ENCODE measurements at places on chromosomes 4 and X. TPM values are rescaled to one million over a fixed set of nuclear protein-coding genes. Genes with fewer than 3 reads are reported as not detected.

FATE1 gene
- polyA plus RNA-seq = not detected

GABRG1 gene
- polyA plus RNA-seq = not detected

GRCh38 chr4:8387615-8388527 lies 52.7 kb downstream of the ACOX3 start:
- no peak for DNase-seq

- no peak for DNase-seq
Observed at GRCh38 chr4:40363382-40363920, 28.3 kb downstream of the CHRNA9 start.

DNA sequence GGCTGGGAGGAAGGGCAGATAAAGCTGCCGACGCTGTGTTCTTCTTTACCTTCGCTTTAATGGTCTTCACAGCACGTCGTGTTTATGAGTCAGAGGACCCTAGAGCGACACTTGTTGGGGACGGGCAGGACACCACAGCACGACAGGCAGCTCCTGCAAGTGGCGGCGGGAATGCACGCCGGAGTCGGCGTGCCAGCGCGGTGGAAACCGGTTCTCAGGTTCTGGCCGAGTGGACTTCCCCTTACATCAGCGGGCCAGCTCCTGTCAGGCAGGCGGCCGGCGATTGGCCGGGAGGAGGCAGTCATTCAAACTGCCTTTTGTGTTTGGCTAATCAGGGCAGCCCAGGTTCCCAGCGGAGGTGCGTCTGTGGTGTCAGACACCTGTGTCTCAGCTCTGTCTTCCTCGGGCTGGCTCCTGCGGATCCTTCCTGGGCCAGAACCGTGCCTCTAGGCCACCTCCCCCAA lies 150.9 kb downstream of the SHROOM3 start:
- no peak for DNase-seq

- DNase-seq = no peak
Observed at GRCh38 chr4:11881364-11881763, 452.7 kb upstream of the HS3ST1 start.

- DNase-seq = no peak
Observed at GRCh38 chr4:80255329-80256095, 11.0 kb upstream of the FGF5 start.

- DNase-seq = no peak
Observed at GRCh38 chr4:3701271-3701734, 64.9 kb upstream of the ADRA2C start.
